ENCODE measurements at places on chromosomes 6 and 20.

GRCh38 chr20:7772371-7772770 is 167.9 kb downstream of the HAO1 start:
- DNase-seq = no peak

DNA sequence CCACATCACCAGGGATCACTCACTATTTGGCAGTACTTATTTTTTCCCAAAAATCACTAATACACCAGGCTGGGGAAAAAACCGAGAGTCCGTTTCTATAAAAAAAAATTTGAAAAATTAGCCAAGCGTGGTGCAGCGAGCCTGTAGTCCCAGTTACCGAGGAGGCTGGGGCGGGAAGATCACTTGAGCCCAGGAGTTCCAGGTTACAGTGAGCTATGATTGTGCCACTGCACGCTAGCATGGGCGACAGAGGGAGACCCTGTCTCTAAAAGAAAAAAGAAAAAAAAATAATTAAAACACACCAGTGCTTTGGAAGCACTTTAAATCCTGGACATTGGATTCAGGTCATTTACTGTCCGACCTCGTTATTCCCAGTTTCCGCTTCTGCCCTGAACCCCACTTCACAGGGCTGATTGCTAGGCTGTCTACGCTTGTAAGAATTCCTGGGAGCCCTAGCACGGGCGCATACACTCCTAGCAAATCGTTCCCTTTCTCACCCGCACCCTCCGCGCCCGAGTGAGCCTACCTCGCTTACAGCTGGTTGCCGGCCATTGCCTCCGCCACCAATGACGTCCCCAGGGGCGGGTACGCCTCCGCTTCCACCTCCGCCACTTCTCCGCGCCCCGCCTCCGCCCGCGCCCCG is at the start of gene TPMT:
Gene TPMT (minus strand): TSS at position 571 of the 643 bp plus-strand sequence. CDS start 5,950 bp downstream, outside the sequence.
- peak; percentile 20 for DNase-seq

DNA sequence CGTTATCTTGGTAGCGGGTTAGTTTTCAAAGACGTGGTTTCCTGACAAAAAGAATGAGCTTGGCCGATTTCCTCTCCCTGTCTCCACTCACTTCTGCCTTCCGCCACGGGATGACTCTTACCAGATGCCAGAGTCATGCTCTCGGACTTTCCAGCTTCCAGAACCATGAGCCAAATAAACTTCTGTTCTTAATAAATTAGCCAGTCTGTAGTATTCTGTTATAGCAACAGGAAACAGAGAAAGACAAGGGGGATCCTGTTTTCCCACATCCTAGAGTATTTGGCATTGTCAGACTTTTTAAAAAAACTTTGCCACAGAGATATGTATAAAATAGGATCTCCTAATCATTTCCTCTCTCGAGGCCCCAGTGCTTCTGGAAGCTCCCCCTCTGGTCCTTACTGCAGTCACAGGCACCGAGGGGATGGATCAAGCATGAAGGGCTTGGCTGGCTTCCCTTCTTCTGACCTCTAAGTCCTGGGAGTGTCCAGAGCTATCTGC is 84.9 kb upstream of the NAA20 start:
- no peak for DNase-seq

DNA sequence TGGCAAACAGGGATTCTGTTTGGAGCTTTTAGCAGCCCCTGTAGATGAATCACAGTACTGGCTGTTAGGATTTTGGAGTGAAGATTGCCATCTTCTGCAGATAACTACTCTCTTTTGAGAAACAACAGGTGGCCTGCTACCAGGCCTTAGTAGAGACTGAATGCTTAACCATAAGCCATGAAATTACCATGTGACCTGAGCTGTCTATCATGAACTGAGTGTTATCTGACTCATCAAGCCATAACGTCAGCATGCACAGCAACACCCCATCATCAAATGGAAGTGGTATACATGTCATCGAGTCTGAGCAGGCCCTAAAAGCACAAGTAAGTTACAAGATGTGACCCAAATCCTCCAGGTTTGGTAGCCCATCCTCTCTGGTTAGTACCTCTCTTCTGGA is 132.6 kb downstream of the GPR63 start:
- no peak for DNase-seq

DNA sequence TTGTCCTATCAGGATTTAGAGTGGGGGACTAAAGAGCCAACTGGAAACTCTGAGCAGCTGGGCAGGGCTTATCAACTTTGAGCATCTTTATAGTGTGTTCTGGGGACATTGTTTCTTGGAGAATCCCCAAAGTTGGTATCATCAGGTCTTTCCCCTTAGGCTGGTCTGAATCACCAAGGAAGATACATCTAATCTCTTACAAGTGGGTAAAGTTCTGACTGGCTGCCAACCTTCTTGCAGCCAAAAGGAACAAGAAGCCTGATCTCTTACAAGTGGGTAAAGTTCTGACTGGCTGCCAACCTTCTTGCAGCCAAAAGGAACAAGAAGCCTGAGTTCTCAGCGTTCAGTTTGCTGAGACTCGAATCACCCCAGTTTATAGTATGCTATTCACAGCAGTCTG is 1.6 kb upstream of the MED23 start:
- DNase-seq = no peak

DNA sequence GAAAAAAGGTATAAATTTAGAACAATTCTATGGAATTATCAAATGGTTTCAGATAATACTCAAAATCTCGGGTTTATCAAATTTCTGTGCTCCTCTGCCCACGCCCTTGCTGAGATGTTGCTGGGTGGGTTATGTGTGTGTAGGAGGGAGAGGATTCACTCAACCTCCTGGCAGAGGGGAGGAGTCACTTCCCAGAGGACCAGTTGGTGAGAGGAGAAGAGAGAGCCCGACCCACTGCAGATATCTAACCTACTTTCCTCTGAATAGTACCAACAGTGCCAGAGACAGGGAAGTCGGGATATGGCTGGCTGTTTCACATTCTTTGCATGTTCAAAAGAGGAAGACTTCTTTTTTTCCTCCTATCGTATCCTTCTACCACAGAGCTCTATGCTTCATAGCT is 187.1 kb upstream of the MAN1A1 start:
- DNase-seq = no peak

DNA sequence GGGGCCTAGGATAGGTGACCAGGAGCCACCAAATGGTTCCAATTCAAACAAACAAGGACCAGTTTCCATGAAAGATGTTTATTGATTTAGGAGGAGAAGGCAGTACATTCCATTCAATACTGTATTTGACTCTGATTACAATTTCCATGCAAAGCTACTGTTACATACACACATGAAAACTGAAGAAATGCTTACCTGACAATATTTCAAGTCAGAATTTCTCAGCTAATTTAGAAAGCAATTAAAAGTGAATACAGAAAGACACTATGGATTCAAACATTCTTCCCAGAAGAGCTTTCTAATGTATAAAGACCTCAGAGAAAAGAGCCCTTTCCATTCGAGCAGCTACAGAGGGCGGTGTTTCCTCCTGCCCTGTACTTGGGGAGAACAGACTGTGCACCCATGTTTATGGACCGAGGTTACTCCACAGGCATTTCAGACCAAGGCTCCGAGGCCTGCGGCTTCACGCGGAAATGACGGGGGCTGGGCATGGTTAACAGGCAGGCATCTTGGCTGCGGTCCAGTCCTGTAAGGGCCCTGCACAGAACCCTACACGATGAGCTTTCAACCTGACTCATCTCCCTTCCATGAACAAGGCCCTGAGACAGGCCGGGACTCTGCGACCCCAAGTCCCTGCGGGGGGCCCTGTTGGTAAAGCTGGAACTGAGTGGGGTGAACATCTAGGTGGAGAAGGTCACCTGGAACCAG is 25.7 kb upstream of the TCFL5 start:
- no peak for DNase-seq

DNA sequence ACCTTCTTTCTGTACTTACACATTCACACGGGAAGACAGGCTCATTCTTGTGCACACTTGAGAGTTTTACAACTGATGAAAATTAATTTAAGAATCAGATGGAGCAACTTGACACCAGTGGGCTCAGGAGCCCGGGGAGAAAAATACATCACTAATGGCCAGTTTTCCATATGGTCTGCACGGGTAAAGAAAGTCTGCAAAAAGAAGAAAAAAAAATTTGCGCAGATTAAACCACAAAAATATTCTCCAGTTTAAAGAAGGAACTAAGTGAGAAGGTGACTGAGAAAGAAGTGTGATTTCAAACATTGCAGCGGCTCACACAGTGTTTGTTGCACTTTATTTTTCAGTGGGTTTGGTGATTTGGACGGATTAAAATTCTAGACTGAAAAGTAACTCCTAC is at the start of gene TULP4:
Gene TULP4 (plus strand): TSS at position 301 of the 400 bp plus-strand sequence. CDS start 1,552 bp downstream, outside the sequence.
- no peak for DNase-seq

DNA sequence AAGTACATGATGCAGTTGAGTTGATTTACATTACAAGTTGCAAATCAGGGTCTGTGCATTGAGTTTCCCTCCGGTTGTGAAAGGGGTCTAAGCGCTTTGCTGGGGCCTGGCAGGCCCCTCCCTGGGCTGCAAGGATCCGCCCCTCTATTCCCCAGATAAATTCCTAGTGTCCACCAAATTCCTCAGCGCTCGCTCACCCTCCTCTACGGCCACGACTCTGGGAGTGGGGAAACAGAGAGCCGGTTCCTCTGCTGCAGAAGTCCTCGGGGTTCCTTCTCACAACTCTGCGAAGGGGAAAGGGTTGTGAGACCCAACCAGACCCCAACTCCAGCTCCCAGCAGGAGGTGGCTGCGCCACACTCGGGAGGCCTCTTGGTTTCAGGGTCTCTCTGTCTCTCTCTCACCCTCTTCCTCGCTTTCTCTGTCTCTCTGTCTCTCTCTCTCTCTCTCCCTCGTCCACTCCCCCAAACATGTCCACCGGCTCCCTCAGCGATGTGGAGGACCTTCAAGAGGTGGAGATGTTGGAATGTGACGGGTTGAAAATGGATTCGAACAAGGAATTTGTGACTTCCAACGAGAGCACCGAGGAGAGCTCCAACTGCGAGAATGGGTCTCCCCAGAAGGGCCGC is at the start of gene TCF21:
Gene TCF21 (plus strand): TSS at position 185 of the 628 bp plus-strand sequence. CDS start 285 bp downstream, at position 470.
- no peak for DNase-seq

DNA sequence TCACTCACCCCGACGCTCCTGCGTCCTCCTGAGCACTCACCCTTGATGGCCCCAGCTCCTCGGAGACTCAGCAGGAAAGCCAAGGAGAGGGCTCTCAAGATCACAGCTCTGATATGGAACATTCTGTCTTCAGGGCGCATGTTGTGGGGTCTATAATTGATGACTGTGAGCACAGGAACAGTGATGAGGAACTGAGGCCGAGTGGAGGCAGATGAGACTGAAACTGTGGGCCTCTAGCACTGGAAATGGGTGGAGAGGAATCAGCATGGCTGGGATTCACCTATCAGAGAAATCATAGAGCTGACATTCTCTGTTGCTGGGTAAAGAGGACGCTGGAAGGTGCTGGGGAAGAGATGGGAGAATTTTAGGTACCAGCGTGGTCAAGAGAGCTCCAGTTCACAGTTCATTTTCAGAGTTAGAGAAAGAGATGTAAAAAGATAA is at the start of gene HLA-DPA1:
Gene HLA-DPA1 (minus strand): TSS at position 219 of the 441 bp plus-strand sequence.
- DNase-seq = no peak

GRCh38 chr20:44193801-44194200 is 6.8 kb upstream of the JPH2 start:
- DNase-seq = no peak

DNA sequence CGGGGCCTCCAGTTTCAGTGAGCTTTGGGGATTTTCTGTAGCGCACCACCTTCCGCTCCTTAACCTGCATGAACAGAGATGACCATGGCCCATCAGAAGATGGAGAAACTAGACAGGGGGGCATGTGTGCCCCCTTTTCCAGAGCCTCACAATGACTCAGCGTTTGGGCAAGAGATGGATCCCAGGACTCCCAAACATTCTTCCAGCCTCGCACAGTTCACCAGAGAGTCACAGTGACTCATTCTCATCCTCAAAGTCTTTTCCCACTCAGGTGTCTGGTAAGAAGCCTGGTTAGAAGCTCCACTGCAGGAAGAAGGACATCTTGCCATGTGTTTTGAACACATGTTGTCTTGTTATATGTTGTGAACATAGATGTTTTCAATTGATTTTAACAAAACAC is 76.2 kb upstream of the FRMD1 start:
- no peak for DNase-seq

GRCh38 chr20:50629670-50630045 is 61.7 kb downstream of the RIPOR3 start:
- DNase-seq = no peak

- no peak for DNase-seq
These were observed 29.5 kb downstream of the TCF21 start for GRCh38 chr6:133918208-133918930.

DNA sequence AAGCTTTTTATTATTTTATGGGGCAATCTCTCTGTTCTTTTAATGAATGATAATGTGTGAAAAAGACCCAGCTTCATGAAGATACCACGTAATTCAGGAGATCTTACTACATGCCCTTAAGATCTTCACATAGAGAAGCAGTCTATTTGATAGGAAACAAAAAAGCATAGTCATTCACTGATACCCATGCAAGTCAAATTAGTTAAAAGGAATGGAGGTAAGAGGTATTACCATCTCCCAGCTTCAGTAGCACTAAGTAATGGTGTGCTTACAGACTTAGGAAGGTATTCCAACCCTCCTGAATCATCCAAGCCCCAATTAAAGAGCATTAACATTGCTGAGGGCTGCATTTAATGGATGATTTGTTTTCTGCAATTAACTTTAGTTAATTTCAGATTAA is 364.7 kb downstream of the SYNE1 start:
- DNase-seq = no peak
